ENCODE measurements at places on chromosomes 4 and X.
A peak's percentile ranks its signal among the peaks of the same experiment; 100 is the strongest.

GRCh38 chr4:8048856-8049676 lies 109.4 kb upstream of the AFAP1 start:
- no peak for DNase-seq

DNA sequence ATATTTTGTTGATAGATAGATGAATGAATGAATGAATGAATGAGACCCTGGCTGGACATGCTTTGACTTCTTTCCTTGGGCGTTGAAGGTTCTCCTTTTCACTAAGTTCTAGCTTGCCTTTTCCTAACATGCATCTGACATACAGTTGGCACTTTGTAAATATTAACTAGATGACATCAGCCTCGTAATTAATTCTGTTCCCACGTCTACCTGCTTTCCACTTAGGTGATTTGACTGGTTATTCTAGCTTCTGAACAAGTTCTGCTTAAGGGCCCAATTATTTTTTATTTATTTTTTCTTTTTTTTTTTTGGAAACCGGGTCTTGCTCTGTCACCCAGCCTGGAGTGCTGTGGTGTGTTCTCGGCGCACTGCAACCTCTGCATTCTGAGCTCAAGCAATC lies 13.9 kb upstream of the RASL11B start:
- no peak for DNase-seq

DNA sequence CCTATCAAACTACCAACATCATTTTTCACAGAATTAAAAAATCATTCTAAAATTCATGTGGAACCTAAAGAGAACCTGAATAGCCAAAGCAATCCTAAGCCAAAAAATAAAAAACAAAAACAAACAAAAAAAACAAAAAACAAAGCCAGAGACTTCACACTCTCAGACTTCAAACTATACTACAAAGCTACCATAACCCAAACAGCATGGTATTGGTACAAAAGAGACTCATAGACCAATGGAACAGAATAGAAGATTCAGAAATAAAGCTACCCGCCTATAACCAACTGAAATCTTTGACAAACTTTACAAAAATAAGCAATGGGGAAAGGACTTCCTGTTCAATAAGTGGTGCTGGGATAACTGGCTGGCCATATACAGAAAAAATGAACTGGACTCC lies 152.3 kb upstream of the SMIM31 start:
- DNase-seq = no peak

- DNase-seq = no peak
These were observed 84.2 kb upstream of the WDFY3 start for GRCh38 chr4:85050736-85051135.

- DNase-seq = no peak
These were observed 298.7 kb upstream of the TENM3 start for GRCh38 chr4:181944527-181944926.

DNA sequence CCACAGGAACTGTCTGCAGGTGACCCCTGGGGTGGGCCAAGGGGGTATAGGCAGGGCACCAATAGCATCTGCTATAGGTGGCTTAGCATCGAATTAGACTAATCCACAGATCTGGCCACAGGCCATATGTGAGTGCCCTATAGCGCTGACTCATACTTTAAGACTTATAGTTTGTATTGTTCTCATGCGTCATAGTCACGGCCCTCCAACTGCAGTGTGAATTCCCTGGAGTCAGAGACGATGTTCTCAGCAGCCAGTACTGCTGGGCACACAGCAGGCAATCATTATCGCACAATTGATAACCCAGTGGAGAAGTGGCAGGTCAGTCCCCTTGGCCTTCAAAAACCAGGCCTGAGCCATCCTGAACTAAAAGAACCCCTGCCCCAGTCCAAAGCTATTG lies 58.1 kb downstream of the ADGRG2 start:
- DNase-seq = no peak

- DNase-seq = no peak
These were observed 44.9 kb upstream of the ADAMTS3 start for GRCh38 chr4:72613959-72614358.

DNA sequence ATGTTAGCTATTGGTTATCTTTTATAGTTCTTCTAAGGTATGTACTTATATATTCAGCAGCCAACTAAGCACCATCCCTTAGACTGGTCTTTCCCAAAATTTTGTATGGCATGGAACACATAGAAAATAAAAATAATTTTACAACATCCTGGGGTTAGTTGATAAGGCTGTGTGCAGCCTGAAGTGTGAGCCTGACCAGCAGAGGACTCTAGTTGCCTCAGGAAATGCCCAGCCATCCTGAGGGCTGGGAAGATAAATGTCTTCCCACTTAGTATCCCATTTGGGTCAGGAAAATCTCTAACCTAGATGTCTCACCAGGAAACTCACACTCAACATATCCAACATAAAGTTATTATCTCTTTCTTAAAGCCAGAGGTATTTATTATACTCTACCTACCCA lies 251.4 kb upstream of the POF1B start:
- no peak for DNase-seq

- DNase-seq = peak; percentile 29
These were observed 1402.4 kb downstream of the FAM133A start for GRCh38 chrX:95076449-95076848.

DNA sequence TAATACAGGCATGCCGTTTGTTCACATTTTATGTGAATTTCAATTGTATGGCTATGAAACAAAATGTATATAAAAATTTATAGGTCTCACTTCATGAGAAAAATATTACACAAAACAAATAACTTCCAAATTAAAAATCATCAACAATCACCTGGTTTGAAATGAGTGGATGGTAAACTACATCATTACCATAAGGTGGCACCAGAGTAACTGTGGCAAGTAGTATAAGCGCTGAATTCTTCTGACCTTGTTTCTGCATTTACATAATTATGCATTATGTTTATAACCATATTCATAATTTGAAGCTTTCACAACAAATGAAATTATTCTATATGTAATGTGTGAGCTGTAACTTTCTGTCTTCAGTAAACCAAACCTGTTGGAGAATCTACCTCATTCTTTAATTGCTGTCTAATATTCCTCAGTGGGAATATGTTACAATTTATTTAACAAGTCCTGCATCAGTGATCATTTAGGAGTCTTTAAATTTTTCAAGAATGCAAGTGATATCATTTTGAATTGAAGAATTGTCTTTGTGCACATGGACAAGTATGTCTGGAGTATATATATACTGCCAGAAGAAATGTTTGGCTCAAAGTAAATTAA lies 55.2 kb downstream of the MMRN1 start:
- no peak for DNase-seq

GRCh38 chrX:16511796-16512776 lies 137.9 kb upstream of the S100G start:
- no peak for DNase-seq

GRCh38 chr4:8304827-8305695 lies 35.5 kb downstream of the HTRA3 start:
- DNase-seq = no peak

DNA sequence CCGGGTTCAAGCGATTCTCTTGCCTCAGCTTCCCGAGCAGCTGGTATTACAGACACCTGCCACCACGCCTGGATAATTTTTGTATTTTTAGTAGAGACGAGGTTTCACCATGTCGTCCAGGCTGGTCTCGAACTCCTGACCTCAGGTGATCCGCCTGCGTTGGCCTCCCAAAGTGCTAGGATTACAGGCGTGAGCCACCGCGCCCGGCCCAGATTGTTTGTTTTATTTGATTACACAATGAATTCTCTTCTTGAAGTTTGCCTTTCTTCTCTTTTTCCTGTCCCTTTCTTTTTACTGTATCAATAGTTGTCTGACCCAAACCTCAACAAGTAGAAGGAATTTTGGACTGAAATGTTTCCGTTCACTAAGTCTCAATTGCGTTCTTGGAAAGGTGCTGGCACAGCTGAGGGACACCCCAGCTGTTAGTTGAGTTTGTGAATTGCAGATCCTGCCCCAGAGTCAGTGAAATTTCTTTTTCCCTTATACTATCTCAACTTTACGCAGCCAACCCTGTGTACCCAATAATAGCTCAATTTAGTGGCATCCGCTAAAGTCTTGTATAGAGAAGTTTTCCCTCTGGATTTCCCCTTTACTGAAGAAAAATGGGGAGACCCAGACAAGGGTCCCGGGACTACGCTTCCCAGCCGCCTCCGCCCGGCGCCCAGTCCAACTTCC lies 639 bp upstream of the MTM1 start:
- DNase-seq = no peak

- no peak for DNase-seq
These were observed 46.9 kb downstream of the SUPT20HL2 start for GRCh38 chrX:24266996-24267395.

DNA sequence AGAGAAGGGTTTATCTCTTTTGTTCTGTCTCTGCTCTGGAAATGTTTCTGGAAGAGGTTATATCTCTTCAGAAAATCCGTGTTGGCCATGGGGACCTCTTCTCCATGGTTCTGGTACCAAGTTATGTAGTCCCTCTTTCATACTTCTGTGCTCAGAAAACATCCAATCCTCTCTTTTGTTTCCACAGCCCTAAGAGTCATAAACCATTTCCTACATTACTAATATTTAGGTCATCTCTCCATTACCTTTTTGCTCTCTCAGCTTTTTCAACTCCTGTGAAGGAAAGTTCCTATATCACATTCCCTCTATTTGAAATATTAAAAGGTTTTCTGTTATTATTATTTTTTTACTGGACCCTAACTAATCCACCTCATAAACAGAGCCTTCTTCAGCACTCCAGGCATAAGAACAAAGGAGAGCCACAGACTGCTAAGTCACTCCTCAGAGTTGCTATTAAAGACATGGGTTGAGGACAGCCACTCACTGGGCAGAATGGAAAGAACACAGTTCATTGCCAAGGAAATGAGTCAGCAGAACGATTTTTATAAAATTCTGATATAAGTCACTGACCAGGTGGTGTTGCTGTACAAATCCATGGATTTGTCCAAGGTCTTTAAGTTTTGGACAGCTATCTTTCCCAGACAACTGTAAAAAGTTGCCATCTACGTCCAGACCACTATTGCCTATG lies 122.4 kb upstream of the NPY2R start:
- DNase-seq = no peak

- no peak for DNase-seq
These were observed 1.3 kb downstream of the WDR1 start for GRCh38 chr4:10115271-10115796.

GRCh38 chrX:93875621-93876282 lies 201.7 kb downstream of the FAM133A start:
- DNase-seq = no peak

DNA sequence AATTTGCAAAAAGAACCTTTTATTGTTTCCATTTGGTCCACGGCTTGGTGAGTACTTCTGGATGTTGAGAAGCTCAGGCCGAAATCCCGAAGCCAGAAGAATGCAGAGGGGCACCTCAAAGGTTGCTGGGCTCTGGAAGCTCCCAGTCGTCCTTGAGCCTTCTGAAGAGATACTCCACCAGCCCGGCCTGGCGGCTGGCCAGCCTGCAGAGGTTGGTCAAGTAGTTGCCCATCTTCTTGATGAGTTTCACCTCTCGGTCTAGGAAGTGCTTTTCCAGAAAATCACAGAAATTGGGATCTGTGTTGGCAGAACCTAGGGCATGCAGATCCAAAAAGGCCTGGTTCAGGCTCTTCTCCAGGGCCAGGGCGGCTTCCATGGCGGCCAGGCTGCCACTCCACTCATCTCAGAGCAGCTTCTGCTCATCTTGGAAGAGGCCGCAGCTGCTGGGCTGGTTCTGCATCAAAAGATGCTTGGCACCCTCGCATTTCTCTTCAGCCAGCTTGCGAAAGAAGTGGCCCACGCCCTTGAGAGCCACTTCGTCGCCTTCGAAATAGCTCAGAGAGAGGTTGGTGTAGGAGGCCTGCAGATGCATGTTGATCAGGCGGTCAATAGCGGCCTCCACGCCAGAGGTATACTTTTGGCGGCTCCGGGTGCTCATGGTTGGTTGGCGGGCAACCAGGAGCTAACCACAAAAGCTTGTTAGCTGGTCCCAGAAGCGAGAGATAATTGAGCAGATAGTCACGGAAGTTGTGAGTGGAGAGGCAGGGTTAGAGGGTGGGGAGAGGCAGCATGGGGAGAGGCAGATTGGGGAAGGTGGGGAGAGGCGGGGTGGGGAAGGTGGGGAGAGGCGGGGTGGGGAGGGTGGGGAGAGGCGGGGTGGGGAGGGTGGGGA lies 76.5 kb upstream of the TSPAN7 start:
- DNase-seq = no peak

- DNase-seq = no peak
These were observed 86.2 kb upstream of the RPS6KA3 start for GRCh38 chrX:20352935-20353336.

- no peak for DNase-seq
These were observed 205.3 kb upstream of the ANXA3 start for GRCh38 chr4:78346222-78346621.

GRCh38 chr4:1723131-1723801 lies 1.9 kb downstream of the TACC3 start:
- DNase-seq = no peak

DNA sequence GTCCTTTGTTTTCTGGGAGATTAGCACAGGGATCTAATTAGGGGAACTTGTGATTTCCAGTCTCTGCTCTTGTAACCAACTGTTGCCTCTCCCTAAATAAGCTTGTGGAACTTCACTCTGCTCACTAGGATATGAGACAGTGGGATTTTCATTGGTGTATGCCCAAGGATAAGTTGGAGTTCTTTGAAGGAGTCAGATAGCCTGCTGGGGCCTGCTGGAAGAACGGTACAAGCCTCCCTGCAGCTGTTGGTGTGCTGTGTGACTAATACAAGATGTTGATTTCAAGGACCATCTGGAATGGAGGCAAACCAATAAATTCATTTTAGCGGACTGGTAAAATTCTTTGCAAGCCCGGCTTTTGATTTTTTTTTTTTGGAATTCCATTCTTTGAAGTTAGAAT lies 167.0 kb downstream of the AASDH start:
- no peak for DNase-seq

DNA sequence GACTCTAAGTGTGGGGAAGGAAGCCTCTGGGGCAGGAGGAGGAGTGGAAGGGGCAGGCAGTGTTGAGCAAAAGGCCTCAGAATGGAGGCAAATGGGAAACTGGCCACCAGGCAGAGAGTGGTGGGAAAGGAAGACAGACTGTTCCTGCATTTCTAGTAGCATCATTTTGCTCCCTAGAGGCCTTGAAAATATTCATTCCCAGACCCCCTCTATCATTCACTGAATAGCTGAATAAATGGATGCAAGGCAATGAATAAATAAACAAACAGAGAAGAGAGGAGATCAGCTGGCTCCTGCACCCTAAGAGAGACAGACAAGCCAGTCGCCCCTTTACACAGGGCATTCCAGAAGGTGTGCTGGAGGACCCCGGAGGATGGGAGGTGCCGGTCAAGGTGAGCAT lies 511.9 kb downstream of the BCOR start:
- no peak for DNase-seq

- DNase-seq = no peak
These were observed 41.6 kb downstream of the TIGD2 start for GRCh38 chr4:89152972-89153371.

DNA sequence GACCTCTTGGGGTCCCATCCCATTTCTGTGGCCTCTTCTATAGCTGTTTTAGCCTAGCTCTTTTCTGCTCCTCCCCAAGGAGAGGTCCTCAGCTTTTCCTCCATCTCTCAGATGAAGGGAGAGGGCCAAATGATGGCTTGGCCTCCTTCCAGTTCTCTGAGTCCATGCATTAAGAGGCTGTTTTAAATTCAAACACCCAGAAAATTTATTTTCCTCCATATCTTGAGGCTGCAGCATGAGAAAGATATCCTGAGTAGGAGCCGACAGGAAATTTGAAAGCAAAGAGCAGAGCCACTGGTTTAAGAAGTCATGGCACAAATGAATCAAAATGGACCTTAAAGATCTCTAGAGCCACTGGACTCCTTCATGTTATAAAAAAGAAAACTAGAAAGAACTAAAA lies 558.8 kb downstream of the MID1IP1 start:
- no peak for DNase-seq

All from SHP77 (cell line).